ENCODE measurements at places on chromosomes 16 and 17.

GRCh38 chr16:31868691-31869167 is 4.9 kb upstream of the ZNF267 start:
- DNase-seq, result peak; percentile 77

GRCh38 chr17:45580924-45581323 is 90.4 kb upstream of the PLEKHM1 start:
- DNase-seq, result peak; percentile 23

- no peak for DNase-seq
Observed at GRCh38 chr17:54933921-54934320, 33.3 kb downstream of the TOM1L1 start.

GRCh38 chr17:80942423-80943345 is 49.0 kb upstream of the CHMP6 start:
- DNase-seq, result peak; percentile 9

GRCh38 chr17:16926571-16927451 is 45.1 kb downstream of the TNFRSF13B start:
- DNase-seq, result no peak

DNA sequence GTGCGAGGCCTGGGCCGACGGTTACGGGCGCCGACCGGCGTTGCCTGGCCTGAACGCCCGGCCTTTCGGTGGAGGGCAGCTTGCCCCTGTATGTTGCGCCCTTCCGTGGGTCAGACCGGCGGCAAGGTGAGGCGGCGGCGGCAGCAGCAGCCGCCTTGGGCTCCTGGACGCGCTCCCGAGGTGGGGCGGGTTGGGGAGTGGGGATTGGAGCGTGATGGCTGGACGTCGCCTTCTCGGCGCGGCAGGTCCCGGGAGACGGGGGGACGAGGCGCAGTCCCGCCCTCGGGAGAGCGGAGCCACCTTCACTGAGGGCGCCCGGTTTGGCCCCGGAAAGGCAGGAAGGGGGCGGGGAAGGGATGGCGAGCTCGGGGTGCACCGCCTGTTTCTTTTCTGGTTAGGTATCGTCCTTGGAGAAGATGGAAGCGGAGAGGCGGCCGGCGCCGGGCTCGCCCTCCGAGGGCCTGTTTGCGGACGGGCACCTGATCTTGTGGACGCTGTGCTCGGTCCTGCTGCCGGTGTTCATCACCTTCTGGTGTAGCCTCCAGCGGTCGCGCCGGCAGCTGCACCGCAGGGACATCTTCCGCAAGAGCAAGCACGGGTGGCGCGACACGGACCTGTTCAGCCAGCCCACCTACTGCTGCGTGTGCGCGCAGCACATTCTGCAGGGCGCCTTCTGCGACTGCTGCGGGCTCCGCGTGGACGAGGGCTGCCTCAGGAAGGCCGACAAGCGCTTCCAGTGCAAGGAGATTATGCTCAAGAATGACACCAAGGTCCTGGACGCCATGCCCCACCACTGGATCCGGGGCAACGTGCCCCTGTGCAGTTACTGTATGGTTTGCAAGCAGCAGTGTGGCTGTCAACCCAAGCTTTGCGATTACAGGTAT is 671 bp downstream of the DGKE start:
- DNase-seq, result peak; percentile 62

GRCh38 chr16:49726155-49726554 is 129.8 kb downstream of the ZNF423 start:
- DNase-seq, result no peak

- DNase-seq, result peak; percentile 23
Observed at GRCh38 chr16:82756283-82756599, 129.5 kb downstream of the CDH13 start.

DNA sequence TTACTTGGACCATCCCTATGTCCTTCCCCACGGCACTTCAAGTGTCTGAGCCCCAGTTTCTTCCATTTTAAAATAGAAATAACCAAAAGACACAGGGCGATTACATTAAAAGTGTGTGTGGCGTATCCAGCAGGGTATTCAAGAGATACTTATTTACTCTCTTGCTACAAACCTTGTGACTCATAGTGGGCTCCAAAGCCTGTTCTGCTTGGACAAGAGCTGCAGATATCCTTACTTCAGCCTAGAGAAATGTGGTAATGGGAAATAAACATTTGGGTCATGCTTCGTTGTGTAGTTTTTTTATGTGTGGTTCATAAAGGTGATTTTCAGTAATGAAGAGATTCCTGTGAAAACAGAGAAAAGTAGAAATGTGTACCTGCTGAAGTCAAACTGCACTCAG is 288.9 kb upstream of the CDH11 start:
- no peak for DNase-seq

- DNase-seq, result no peak
Observed at GRCh38 chr17:74875977-74876593, 3.3 kb upstream of the FDXR start.

GRCh38 chr16:24686678-24687077 is 42.8 kb upstream of the TNRC6A start:
- DNase-seq, result no peak

DNA sequence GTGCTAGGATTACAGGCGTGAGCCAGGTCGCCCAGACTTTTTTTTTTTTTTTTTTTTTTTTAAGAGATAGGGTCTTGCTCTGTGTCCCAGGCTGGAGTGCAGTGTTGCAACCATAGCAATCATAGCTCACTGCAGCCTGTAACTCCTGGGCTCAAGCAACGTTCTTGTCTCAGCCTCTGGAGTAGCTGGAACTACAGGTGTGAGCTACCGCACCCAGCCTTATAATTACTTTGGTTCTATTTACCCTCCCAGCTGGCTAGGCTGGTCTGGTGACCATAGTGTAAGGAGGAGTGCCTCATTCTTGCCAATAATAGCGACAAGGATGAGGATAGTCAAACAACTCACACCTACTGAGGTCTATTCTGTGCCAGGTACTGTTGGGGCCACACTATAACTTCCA is 39.6 kb upstream of the USP7 start:
- DNase-seq, result no peak

GRCh38 chr17:22516861-22517636 is 824.7 kb downstream of the KCNJ18 start:
- DNase-seq, result no peak

DNA sequence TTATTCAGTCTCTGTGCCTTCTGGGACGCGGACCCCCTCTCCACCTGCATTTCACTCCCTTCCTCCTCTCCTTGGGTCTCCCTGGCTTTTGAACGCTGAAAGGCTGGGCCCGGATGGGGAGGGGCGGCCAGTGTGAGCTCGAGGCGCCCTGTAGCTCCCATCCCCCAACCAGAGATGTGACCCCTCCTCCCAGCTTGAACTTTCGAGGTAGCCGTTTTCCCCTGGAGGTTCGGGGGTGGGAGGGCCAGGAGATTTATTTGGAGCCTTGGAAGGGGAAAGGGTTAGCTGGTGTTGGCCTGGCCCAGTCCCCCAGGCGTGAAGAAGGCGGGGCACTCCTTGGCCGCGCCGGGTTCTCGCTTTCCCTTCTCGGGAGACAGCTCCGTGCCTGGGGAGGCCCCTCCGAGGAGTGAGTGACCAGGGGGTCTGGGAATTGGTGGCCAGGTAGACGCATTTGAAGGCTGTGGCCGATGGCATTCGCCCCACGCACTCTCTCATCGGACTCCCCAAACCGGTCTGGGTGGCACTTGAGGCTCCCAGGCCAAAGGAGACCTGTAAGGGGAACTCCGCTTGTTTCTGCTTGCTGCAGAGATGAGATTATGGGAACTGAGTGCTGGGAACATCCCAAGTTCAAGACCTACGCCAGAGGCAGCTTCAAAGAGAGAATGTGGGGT is 942 bp downstream of the LDAF1 start:
- peak; percentile 32 for DNase-seq

DNA sequence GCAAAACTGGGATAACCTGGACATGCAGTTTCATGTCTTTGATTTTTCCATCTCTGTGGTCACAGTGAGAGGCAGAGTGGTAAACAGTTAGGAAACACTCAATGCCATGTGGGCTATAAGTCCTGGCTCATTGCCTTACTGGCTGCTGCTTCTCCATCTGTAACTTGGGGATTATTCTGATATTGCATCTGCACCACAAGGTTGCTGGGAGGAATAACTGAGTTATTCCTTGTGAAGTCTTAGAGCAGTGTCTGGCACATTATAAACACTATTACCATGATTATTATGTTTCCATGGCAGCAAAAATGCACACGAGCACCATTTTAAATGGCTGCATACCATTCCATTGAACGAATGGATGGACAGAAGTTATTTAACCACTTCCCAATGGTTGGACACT is 111.7 kb upstream of the CDH5 start:
- DNase-seq, result no peak

DNA sequence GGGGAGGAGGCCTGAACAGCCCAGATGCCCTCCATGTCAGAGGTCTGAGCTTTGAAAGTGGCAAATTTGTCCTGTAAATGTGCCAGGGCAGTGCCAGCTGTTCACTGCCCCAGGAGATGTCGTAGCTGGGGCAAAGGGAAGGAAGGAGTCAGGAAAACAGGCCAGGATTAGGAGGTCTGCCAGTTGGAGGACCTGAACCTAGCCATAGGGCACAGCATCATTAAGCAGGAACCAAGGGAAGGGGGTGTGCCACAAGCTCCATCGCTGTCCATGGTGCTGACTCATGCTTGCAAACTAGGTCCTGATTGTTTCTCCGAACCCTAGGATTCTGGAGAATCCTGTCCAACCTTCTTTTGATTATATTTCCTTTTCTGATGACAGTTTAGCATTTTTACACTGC is 124.2 kb downstream of the TMEM132E start:
- peak; percentile 34 for DNase-seq

GRCh38 chr16:3509470-3509928 is 8.7 kb downstream of the CLUAP1 start:
- peak; percentile 31 for DNase-seq

DNA sequence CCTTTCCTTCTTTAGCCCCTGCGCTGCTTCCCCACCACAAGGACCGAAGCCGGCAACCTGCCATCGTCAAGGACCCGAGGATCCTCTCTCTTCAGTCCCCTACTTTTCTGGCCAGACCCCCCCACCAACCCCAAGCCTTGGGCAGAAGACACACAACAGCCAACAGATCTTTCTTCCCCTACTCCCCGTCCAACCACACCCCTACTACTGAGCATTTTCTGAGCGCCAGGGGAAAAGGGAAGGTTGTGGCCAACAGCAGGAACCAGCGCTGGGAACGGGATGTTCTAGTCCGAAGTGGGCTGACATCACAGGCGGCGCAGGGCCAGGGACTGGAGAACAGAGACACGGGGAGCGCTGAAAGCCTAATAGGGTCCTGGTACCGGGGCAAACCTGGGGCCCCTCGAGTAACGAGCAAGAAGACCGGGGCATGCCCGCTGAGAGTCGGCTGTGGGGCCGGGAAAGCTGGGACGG is 528 bp downstream of the PER1 start:
- peak; percentile 59 for DNase-seq

DNA sequence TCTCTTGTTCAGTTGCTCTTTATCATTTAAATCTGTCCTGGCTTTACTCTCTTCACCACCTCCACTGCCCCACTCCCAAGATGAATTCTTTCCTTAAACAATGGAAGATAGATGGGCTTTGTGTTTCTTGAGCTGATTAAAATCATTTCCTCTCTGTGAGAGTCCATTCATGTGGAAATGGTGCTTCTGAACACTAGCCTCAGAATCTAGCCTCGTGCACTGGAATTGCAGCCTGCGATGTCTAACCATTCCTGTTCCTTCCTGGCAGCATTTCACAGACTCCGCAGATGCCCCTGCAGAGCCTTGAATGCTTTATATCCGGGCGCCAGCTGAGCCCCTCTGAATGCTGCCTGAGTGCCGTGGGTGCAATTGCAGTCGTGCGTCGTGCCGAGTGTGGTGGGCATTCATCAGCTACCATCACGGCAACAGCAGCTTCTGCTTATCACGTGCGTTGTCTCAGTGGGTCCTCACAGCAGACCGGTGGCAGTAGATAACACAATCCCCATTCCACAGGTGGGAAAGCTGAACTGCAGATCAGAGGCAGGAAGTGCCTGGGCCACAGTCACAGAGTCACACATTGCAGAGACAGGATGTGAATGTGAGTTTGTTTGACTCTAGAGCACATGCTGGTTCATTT is 172.8 kb upstream of the WSCD1 start:
- no peak for DNase-seq

DNA sequence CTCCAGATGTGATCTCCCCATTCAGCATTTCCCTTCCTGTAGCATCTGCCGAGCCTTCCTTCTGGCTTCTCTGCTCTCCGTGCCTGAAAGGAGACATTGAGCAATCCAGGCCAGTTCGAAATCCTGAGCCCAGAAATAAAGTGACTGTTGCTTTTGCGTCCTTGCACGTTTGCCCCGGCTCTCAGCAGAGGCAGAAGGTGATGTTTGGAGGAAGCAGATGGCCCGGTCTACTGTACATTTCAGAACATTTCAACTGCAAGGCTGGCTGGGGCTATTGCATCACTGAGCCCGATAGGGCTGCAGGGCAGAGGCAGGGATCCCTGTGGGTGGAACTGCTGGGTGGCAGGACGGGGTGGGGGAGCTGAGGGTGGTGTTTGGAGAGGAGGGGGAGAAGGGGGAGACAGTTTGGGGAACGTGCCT is 29.4 kb downstream of the IRF8 start:
- DNase-seq, result no peak

DNA sequence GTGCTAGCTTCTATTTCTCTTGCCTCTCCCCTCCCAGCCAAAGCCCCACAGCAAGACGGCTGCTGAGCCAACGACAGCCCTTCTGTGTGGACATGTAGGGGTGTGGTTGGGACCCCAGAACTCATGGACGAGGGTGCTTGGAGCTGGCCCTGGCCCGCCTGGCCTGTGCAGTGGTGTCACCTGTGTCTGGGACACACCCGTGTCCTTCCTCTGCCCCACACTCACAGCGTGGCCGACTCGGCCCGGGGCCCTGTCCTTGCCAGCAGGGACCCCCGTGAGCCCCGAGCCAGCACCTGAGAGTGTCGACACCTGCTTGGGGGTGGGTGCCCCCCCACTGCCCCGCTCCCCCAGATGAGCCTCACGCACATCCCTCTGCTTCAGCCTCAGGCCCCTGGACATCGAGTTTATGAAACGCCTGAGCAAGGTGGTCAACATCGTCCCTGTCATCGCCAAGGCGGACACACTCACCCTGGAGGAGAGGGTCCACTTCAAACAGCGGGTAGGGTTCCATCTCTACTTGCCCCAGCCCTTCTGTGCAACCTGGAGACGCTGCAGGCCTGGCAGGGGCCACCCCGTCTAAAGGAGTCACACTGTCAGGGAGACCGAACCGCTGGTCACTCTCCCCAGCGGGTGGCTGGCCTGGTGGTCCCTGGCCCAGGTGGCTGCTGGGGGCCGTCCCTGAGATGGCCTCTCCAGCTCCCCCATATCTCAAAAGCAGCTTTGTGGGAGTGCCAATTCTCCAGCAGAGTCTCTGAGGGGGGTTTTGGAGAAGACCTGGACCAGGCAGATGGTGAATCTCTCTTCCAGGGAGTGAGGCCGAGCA is 349.8 kb downstream of the SEC14L1 start:
- no peak for DNase-seq
